Smooth muscle cell of the brain vasculature (primary cell): ENCODE measurements at places on chromosomes 16 and 17.

DNA sequence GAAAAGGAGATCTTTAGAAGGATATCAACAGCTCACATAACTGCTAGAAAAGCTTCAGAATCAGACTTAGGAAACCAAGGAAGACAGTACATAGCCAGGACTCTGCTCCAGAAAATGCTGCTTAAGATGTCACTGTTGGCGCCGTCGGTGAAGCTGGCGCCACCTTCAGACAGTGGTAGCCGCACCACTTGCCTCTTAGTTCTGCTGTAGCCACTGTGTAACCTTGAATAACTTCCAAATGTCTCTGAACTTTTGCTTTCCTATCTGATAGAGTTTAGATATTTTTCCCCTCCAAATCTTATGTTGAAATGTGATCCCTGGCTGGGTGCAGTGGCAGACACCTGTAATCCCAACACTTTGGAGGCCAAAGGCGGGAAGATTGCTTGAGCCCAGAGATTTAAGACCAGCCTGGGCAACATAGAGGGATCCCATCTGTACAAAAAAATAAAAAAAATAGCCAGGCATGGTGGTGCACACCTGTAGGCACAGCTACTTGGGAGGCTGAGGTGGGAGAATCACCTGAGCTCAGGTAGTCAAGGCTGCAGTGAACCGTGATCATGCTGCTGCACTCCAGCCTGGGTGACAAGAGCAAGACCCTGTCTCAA lies 6.3 kb upstream of the USP31 start:
- no peak for DNase-seq

DNA sequence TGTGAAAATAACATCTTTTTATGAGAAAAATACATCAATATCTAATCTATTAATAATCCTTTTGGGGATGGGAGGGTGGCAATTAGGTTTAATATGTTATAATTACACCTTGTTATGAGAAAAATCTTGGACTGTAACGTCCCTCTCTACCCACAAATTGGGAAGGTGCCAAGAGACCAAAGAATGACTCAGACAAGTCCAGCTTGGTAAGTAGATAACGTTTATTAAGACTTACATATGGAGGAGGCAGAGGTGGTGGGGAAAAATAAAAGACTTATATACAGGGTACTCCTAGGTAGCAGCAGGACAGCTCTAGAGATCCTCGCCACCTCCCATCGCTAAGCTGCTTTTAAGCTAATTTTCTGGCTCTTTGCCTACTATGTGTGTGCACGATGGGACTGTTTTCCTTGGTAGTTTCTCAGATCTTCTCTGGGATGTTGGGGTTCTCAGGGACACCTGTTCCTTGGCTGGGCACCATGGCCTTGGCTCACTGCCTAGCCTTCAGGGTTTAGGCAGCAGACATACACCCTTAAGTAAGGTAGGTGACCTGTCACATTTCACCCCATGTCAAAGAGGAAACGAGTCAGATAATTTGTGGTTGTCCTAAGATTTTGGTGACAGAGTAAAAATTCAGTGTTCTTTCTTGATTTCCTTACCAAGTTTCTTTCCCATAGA lies 31.5 kb downstream of the RBL2 start:
- DNase-seq, result peak; percentile 3

DNA sequence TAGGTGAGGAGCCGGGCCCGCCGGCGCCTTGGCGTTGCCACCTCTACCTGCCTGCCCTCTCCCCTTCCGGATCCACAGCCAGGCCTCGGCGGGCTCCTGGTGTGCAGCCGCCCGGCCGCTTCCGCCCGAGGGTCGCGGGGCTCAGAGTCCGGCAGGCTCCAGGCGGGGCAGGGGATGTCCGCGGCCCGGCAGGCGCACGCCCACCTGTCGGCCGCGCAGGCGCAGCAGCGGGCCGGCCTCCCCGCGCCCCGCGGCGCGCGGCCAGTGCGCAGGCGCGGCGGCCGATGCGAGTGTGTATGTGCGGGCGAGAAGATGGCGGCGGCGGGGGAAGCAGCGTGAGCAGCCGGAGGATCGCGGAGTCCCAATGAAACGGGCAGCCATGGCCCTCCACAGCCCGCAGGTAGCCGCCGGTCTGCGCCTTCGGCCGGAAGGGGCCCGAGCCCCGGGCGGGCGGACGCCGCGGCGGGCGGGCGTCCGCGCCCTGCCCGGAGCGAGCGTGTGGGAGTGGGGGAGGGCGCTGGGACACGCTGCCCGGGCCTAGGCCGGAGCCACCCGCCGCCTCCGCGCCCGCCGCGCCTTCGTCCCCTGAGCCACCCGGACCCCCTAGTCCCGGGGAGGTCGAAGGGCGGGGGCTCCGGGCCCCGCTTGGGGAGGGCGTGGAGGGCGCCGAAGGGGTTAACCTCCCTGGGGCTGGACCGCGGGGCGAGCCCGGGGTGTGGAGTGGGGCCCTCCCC lies at the start of gene USP10:
USP10 (plus strand) TSS at position 289 of the 734 bp plus-strand sequence; CDS start at position 380, 91 bp downstream.
- DNase-seq, result peak; percentile 44

DNA sequence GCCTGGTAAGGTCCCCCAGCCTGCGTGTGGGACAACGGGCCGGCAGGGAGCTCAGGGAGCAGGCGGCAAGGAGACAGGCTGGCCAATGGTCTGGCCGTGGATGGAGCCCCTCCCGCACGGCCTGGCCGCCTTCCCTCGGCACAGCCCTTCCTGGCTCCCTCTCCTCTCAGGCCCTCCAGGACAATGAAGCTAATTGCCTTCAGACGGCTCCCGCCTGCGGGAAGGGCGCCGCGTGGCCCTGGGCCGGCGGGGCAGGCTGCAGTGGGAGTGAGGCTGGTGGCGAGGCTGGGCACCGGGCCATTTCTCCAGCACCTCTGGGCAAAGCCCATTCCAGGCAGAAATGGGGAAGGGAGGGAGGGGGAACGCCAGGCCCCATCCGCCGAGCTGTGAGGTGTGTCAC lies 50.9 kb downstream of the ENGASE start:
- no peak for DNase-seq

GRCh38 chr16:84950906-84951305 lies 60.4 kb downstream of the ZDHHC7 start:
- DNase-seq, result no peak

GRCh38 chr16:15648135-15648730 lies 1.8 kb upstream of the NDE1 start:
- no peak for DNase-seq

DNA sequence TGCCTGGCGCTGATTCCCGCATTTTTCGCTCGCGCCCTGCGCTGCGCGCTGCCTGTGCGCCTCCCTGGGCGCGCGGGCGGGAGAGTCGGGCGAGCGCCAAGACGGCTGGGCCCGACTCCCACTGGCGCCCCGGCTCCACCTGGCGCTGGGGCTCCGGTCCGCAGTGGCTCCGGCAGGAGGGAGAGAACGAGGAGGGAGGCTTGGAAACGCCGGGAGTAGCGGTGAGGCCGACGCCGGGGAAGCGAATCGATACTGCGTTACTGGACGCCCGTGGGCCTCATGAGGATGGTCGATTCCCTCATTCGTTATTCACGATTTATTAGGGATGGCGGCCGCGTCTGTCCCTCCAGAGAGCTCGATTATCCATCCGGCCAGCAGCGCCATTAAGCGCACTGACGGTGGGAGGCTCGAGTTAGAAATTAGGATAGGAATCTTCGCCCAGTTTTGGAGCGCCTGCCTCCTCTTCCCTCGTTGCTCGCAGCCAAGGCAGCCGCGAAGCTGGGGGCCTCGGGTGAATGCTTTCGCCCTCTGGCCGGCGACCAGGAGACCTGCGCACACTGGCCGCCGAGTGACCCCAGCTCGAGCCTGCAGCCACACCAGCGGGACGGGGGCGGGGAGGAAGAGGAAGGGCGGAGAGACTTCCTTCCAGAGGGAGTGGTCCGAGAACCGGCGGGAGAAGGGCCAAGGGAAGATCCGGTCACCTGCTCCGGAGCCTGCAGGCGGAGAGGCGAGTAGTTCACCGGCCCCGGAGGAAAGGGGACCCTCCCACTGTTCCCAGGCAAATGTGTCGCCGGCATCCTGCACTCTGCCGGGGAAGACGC lies 1.3 kb upstream of the PCGF2 start:
- DNase-seq, result no peak

- DNase-seq, result no peak
These were observed 101.9 kb downstream of the COPRS start for GRCh38 chr17:31757097-31757496.

GRCh38 chr16:35516971-35517370 lies 2057.6 kb downstream of the TP53TG3F start:
- no peak for DNase-seq
